ENCODE measurements at places on chromosomes 7 and 10.
A peak's percentile ranks its signal among the peaks of the same experiment; 100 is the strongest.

DNA sequence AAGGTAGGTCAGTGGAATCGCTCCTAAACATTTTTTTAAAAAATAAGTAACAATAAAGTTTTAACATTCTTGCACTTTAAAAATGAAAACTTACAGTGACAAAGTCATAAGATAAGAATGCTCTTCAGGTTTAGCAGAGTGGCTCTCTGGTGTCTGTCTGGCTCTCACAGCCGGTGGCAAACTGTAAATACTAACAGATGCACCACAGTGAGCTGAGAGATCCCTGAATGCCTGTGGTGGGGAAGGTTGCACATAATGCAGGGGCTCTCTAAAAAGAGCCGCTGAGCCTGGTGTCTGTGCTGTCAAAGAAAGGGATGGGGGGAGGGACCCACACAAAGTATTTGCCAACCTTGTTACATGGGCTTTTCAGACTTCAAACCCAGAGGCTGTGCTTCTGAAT lies 498.3 kb downstream of the CCSER2 start:
- no peak for DNase-seq

DNA sequence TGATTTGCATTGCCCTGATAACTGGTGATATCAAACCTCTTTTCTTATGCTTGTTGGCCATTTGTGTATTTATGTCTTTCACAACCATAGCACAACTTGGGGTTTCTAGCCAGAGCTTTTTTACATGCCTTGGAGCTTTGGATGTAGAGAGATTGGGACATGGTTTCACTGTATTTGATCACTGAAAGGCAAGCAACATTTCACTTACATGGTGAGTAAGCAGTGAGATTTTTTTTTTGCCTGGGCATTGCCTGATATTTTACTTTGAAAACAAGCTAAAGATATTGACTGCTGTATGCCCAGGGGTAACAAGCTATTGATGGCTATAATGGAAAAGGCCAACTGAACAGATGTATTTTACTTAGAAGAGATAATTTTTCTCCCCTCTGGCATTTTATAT lies 259.0 kb downstream of the PHTF2 start:
- no peak for DNase-seq

GRCh38 chr10:123236126-123236525 lies 81.9 kb downstream of the BUB3 start:
- DNase-seq, result no peak

DNA sequence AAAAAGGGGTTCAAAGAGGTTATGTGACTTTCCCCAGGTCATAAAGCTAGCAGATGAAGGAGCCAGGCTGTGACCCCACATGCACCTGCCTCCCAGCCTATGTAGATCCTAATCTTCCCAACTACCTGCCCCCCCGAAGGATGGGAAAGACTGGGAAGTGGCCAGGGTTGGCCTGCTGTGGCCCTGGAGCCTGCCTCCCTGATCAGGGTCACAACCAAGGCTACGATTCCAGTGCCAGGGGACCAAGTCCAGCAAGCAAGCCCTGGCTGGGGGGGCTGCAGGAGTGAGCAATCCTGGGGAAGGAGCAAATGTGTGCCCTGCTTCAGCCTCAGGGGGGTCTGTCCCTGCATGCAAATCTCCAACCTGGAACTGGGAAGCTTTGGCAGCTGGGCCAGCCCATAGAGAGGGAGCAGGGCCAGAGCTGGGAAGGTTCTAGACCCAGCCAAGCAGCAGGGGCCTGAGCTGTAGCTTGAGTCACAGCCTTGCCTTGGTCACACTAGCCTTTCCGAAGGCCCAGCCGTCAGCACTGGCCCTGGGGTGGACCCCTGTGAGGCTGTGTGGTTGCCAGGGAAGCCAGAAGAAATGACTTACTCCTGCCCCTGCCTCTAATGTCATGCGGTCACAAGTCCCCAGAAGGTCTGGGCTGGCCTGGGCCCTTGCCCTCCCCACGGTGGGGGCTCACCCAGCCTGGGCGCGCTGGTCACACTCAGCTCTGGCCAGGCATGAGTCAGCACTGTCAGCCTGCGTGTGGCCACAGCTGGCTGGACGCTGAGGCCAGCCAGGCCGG lies 96.4 kb upstream of the ZMIZ1 start:
- no peak for DNase-seq

DNA sequence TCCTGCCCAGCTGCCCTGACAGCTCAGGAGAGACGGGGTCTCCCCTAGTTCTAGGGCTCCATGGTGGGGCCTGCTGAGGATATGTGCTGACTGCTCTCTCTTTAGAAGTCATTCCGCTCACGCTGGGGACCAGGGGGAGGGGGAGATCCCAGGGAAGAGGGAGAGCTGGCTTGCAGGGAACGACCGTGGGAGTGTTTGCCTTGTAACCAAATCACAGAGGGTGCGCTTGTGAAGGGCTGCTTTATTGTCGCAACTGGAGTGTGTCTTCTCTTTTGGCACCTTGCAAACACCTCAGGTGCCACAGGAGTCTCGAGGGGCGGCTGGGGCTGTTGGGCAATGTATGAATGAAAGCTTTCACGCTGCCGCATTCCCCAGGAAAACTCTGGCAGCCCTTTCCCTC lies 531.3 kb upstream of the MKI67 start:
- DNase-seq, result no peak

DNA sequence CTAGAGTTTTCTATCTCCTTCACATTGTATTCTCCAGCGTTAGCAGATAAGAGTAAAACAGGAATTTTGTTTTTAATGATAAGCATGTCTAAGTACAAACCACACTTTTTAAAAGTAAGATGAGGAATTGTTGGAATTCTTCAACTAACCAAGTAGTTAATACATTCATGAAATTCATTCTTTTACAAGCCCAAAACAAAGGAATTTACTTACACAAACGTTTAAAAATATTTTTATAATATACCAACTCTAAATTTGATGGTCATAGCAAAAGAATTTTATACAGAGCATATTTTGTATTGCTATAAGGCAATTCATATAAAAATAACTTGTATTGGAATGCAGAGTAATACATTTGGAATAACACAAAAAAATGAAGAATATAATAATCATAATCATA lies 51.3 kb downstream of the TWIST1 start:
- DNase-seq, result no peak

DNA sequence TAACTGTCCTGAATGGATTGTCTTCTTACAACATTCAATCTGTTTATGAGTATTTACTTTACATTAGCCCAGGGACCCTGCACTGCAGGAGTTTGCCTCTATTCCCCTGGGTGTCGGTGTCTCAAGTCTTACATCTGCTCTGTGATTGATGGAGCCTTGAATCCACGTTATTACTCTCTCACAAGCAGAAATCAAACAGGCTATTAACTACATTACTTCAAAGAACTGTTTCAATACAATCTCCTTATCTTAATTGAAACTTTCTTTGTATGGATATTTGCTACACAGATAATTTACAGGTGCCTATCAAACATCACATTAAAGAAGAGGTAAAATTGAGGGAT lies 3.1 kb upstream of the ARID5B start:
- no peak for DNase-seq

- DNase-seq, result no peak
These were observed 745.2 kb downstream of the AUTS2 start for GRCh38 chr7:70343519-70343918.

GRCh38 chr10:62244785-62245467 lies 23.7 kb downstream of the RTKN2 start:
- DNase-seq, result peak; percentile 7

DNA sequence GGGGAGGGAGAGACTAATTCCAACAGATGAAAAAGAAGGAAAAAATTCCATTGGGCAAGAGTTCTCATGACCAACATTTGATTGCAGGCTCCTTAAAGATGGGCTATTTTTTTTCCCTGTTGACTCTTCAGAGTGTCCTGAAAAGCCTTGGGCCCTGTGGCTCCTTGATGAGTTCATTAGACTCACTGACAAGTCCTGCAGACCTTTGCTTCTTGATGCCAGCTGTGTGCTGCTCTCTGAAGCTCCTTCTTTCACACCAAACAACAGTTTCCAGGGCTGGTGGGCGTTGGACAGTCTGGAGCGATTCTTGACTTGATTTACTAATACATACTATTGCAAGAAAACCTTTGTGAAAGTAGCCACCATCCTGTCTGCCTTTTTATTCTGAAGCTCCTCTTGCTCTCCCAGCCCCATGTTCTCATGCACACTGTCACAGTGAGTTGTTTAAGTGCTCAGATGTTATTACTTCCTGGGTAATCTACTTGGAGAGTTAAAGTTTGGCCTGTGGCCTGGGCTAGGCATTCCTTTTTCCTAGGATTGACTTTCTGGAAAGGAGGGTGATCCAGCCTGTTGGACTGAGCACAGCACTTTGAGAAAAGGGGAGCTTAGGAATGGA lies 250.3 kb downstream of the PTEN start:
- no peak for DNase-seq

DNA sequence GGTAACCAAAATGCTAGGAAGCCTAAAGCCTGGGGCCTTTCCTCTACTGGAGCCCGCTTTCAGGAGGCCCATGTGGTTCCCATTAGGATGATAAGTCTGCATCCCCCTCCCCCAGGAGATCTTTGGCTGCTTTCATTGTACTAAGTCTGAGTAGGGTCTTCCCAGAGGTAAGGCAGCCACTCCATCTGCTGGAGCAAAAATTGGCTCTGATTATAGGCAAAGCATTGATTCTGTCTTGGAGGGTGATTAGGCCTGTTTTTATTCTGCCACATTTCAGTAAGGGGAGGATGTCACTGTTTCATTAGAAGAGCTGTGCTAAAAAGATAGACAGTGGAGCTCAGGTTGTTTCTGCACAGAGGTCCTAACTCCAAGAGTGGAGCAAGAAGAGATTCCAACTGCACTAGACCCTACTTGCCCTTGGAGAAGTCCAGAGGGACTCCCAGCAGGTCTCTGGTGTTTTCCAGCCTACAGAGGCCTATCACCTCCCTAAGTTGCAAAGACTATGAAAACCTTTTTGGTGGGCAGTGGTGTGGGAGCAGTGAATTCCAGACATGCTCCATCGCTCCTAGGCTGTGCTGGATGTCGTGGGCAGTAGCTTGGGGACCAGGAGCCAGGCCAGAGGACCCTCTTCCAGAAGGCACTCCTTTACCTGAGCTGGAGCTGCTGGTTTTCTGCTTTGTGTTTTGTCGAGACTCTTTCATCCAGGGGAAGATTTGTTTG lies 7.1 kb upstream of the HOXA2 start:
- DNase-seq, result no peak

DNA sequence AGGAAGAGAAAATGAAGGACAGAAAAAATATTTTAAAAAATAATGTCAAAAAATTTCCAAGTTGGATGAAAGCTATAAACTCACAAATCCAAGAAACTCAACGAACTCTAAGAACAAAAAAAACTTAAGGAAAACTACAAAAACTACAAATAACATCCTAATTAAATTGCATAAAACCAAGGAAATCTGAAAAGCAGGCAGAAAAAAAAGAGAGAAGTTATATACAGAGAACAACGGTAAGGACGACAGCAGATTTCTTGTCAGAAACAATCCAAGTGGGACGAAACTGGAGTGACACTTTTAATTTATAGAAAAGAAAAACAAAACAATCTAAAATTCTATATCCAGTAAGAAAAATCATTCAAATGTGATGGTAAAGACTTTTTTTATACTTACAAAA lies 122.2 kb upstream of the LYZL1 start:
- no peak for DNase-seq

GRCh38 chr7:134870156-134870555 lies 90.7 kb downstream of the CALD1 start:
- DNase-seq, result no peak

- DNase-seq, result no peak
These were observed 40.2 kb downstream of the WDR11 start for GRCh38 chr10:120891365-120891764.

GRCh38 chr10:101301111-101301731 lies 52.7 kb upstream of the BTRC start:
- peak; percentile 10 for DNase-seq

DNA sequence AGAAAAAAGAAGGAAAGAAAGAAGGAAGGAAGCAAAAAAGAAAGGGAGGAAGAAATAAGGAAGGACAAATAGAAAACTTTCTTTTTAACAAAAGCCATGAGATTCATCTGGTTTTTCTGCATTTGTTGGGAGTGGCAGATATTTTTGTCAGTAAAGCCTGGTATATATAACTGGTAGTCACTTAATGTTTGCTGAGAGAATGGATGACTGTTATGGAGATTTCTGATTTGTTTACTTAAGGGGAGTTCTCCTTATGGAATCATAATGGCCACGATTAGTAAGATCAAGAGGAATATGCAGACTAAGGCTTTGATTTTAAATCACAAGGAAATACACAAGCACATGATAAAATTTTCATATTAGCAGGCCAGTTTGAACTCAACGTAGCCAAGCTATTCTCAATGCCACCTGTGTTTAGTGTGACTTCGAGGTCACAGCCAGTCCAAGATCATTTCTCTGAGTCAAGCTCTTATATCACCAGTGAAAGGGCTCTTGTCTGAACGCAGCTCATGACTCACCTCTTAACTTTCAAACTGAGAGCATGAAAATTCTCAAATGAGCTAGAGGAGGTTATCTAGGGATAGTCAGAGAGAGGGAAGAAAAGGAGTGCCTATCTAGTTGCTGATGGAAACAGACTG lies 445.1 kb upstream of the ZMIZ1 start:
- DNase-seq, result no peak

GRCh38 chr7:125197731-125198393 lies 268.2 kb upstream of the POT1 start:
- no peak for DNase-seq

DNA sequence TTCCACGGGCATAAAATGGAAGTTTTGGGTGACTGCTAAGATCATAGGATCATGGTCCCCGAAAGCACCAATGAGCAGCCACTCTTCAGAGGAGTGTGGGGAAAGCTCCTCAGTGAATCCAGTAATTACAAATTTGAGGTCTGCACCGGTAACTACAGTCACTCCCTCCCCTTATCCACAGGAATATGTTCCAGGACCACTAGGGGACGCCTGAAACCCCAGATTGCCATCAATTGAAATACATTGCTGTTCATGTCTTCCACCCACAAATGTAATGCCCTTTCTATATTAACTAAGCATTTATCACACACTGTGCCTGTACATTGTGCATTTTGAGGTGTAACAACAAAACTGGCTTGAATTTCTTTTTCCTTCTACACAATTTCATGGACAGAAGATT lies 447.9 kb upstream of the PFKP start:
- DNase-seq, result no peak

DNA sequence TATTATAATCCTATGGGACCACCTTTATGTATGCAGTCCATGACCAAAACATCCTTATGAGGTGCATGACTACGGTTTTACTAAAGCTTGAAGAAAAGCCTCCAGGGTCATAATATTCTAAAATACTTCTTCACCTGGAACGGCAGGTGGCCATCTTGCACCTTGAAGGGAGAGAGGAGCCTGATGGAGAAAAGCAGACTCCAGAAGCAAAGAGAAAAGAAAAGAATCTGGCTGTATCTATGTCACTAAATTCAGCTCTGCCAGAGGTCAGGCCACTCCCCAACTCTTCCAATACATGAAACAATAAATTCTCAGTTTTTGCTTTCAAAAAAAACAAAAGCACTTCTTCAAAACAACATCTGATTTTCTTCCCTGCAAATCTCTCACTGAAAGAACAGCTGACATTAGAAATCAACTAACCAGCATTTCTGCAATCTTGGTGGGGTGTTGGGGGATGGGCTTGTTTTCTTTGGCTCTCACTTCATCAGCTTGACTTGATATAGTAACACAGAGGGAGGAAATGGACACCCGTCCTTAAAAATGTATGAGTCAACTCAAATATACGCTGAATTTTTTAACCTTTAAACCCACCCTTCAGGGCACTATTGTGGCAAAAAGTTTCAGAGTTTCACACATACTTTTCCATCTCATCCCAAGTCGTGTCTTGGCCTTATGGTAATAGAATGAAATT lies 21.7 kb downstream of the HIBADH start:
- no peak for DNase-seq

Data from activated CD4-positive, CD25-positive, alpha-beta regulatory T cell (primary cell).